ENCODE measurements at places on chromosomes 11 and 22.

DNA sequence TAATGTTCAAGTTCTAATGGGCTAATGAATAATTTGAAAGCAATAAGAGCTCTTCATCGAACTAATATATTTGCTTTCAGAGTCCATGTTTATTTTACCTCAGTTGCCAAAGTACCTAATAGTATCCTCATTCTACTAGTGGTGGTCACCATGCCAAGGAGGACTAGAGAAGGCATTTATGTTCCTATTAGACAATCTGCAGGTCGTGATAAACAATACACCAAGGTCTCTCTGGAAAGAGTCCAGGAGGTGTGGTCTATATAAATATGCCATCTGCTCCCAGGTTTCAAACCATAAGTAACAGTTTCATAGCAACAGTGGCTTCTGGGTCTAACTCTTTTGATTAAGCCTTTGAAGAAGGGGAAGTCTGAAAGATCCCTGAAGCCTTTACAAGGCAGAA lies 42.9 kb downstream of the ARFGAP3 start:
- no peak for DNase-seq

DNA sequence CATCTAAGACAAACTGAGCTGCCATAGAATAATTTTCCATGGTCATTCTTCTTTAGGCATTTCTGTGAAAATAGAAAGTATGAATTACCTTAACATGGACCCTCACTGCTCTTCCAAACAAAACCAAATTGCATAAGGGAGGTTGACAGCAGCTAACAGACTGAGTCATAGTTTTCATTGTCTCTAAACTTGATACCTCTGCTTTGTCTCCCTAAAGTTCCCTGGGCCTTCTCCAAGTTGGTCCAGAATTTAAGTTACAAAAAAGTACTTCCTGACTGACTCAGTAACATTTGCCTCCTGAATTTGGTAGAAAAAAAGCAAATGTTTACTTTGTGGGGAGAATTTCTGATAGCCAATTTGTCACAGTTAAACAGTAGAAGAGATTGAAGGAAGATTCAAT lies 3.0 kb downstream of the OR8D1 start:
- DNase-seq = no peak

- DNase-seq = no peak
These were observed 35.0 kb downstream of the TBCEL start for GRCh38 chr11:121058941-121059340.

GRCh38 chr22:29308148-29308790 lies 1.8 kb downstream of the GAS2L1 start:
- no peak for DNase-seq

GRCh38 chr22:31912407-31912743 lies 32.0 kb upstream of the YWHAH start:
- no peak for DNase-seq

- no peak for DNase-seq
These were observed 85.0 kb upstream of the RCN1 start for GRCh38 chr11:32005786-32006416.

GRCh38 chr11:15865212-15865987 lies 490.9 kb downstream of the SOX6 start:
- no peak for DNase-seq

DNA sequence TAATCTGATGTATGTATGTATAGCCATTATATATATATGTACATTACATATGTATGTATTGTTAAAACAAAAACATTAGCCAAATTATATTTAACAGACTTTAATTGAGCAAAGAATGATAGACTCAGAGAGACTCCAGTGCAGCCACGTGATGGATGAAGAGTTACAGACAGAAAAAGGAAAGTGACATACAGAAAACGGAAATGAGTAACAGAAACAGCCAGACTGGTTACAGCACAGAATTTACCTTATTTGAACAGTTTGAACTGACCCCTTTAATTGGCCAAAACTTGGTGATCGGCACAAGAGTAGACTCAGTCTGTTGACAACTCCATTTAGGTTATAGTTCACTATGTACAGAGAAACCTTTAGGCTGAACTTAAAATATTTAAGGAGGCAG lies 35.0 kb downstream of the CHORDC1 start:
- no peak for DNase-seq
